ENCODE measurements at places on chromosomes 5 and 9.

GRCh38 chr5:56314529-56314928 lies 81.4 kb upstream of the ANKRD55 start:
- peak; percentile 61 for DNase-seq

DNA sequence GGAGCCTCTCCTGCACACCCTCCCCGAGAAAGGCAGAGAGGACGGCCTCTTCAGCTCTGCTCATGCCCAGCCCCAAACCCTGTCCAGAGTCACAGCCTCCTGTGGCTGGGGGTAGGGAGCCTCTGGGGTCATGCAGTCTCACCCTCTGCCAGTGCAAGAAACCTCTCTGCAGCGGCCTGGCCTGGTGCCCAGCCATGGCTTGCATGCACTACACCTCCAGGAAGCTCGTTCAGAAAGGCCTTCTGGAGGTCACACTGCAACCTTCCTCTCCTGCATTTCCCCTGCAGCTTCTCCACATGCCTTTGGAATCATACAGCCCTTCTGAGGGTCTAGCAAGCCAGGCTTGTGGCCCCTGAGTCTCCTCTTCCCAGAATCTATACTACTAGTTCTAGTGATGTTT lies 17.9 kb downstream of the CSF1R start:
- DNase-seq = no peak

DNA sequence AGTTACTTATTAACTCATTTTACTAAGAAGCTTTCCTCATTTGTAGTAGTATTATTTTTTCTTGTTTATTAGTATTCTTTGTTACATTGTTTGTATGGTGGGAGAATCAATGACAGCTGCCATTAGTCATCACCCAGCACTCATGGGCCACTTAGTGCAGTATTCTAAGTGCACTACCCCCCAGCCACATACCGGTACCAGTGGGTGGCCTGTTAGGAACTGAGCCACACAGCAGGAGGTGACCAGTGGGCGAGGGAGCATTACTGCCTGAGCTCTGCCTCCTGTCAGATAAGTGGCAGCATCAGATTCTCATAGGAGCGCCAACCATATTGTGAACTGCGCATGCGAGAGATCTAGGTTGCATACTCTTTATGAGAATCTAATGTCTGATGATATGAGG lies 24.2 kb upstream of the CAMLG start:
- DNase-seq = no peak

- DNase-seq = no peak
Measured at GRCh38 chr9:33155393-33155792, 11.7 kb downstream of the B4GALT1 start.

- DNase-seq = no peak
Measured at GRCh38 chr9:2526071-2526828, 95.3 kb upstream of the VLDLR start.

DNA sequence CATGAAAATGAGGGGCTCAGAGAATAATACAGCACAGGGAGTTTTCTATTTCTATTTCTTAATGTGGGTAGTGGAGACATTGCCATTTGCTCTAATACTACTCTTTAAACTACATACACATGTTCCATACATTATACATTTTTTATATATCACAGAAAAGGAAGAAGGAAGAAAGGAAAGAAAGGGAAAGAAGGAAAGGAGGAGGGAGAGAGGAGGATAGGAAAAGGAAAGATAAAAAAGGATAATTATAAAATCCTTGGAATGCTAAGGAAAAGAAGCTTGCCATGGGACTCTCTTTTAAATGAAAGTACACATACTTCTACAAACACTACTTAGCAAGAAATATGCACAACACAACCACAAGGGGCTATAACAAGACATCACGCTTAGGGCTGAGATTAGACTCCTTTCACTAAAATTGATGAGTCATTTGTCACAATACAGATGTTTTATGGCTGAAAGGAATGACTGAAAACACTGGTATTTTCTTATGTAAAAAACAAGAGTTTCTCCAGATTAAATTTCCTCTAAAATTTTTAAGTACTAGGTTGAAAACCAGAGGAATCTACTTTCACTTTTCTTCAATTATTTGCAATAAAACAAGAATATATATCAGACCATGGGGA lies 219.8 kb downstream of the ARL15 start:
- DNase-seq = no peak

GRCh38 chr5:162485666-162486292 lies 418.2 kb downstream of the GABRG2 start:
- no peak for DNase-seq

- DNase-seq = no peak
Measured at GRCh38 chr5:25862276-25862675, 1176.1 kb downstream of the CDH9 start.

DNA sequence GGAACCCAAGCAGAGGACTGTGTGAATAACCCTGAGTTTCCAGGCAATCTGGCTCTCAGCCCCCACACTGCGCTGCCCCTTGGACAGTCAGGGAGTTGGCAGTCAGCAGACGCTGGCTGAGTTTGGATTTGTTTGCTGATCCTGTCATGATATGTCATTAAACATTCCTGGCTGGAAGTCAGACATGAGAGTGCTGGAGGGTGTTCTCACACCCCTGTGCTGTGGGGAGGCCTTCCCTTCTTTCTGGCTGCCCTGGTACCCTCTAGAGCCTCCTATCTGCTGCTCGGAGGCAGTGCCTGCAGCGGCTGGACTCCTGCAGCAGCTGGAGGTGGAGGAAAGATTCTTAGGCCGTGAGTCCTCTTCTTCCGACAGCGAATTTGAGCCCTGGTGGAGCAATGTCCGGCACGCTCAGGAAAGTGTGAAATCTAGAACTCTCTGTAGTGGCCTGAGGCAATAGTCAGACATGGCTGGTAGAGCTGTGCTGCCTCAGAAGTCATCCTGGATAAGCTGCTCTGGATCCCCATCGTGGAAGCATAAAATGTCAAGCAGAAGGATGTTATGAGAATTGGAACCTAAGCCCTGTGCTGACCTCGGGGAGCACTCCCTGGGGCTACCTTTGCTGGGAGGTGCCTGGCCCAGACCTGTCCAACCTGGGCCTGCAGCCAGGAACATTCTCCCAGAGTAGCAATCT lies 72.0 kb downstream of the PDE8B start:
- no peak for DNase-seq

GRCh38 chr5:154968953-154969352 lies 28.1 kb downstream of the MRPL22 start:
- no peak for DNase-seq

DNA sequence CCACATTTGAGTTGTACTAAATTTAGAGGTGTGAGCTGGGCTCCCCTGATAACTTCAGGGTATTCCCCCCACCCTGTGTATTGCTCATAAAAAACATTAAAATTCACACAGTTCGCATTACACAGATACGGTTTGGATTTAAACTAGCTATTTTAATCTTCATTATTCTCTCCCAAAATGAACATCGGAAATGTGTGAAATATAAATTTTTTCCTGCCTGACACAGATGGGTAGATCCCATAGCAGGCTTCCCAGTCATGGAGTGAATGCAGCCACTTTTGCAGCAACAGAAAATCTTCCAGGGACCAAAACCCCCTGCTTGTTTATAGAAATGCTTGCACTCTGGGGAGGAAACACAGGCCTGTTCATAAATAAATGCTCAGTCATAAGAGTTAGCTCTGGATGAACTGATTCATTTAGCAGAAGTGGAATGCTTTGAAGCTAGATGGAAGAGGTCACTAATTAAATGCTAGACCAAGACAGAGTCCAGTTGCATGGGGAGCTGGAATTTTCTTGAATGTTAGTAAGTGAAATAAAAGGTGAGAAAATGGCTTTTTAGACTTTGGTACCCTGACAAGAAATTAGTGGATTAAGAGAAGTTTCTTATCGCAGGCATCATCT lies 115.6 kb downstream of the PDE8B start:
- no peak for DNase-seq

DNA sequence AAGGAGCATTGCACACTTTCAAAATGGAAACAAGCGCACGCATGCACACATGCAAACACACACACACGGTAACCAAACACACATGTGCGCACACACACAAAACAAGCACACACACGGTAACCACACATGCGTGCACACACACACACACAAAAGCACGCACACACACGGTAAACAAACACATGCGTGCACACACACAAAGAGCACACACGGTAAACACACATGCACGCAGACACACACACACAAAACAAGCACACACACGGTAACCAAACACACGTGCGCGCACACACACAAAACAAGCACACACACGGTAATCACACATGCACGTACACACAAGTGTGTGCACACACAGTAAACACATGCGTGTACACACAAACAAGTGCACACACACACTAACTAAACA lies 19.3 kb upstream of the SLC6A3 start:
- DNase-seq = no peak

DNA sequence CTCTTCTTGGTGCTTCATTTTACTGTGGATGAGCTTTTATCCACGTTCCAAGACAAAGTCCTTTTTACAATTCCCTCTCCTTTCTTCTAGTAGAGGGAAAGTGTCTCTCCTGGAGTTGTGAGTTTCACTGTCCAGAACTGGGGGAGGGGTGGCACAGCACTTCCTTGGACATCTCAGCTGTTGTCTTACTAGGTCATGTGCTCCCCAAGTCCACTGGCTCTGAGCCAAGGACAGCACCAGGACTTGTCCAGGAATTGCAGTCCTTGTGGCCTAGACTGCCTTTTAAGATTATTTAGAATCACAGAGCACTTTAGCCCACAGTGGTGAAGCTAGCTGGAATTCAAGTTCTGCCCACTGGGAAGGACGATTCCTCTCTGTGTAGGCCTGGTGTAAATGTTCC lies 700.2 kb upstream of the PTPRD start:
- no peak for DNase-seq

DNA sequence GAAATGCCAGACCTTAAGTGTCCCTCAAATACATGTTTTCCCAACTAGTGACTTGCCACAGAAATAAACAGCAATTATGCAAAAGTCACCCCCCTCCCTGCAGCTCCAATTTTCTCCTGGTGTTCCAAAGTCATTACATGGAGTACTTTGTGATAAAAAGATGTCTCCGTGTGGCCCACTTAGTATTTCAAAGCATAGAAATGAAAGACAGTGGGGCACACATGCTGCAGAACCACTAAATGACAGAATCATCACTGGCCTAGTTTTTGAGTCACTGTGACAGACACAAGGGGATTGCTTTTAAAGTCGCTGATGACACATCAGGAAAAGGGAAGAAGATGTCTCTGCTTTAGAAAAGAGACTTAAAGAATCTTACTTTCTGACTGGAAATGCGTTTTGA lies 323.4 kb downstream of the PSAT1 start:
- DNase-seq = no peak

DNA sequence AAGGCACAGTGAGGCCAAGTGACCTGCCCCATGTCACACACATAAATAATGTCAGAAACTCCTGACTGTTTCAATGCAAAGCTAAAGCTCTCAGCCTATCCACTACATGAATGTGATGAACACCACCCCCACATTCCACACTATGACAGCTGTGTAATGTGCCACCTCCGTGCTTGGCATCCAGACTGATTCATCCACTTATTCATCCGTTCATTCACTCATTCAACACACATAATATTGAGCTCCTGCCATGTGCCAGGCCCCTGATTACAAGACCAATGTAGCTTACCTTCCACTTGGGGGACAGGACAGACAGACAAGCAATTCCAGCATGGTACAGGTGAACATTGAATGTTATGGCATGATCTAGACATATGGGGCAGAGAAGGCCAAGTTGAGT lies 46.2 kb upstream of the FABP6 start:
- no peak for DNase-seq

- DNase-seq = peak; percentile 38
Measured at GRCh38 chr5:59036274-59036961, 453.5 kb downstream of the RAB3C start.

GRCh38 chr9:23769307-23769935 lies 56.6 kb downstream of the ELAVL2 start:
- DNase-seq = no peak

DNA sequence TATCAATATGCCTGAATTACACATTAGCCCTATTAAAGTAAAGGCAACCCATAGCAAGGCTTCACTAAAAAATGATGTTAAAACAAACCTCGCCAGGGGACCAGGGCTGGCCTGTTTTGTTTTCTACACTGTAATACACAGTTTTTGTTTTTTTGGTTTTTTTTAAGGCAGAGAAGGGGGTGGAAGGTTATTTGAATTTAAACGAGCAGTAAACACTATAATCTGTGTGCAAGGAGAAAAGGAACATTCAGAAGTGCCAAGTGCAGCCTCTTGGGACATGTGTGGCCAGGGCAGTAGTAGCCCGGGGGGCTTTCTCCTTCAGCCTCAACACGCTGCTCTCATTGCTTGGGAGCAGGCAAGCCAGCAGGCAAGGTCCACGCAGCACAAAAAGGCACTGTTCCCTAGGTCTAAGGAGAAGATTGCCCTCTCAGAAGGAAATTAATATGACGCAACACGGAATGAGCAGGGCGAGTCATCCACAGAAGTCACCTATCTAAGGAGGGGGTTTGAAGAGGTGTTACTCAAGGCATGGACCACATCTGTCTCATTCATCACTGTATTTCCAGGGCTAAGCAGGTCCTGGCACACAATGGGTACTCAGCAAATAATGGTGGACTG lies 16.2 kb downstream of the SIL1 start:
- no peak for DNase-seq

DNA sequence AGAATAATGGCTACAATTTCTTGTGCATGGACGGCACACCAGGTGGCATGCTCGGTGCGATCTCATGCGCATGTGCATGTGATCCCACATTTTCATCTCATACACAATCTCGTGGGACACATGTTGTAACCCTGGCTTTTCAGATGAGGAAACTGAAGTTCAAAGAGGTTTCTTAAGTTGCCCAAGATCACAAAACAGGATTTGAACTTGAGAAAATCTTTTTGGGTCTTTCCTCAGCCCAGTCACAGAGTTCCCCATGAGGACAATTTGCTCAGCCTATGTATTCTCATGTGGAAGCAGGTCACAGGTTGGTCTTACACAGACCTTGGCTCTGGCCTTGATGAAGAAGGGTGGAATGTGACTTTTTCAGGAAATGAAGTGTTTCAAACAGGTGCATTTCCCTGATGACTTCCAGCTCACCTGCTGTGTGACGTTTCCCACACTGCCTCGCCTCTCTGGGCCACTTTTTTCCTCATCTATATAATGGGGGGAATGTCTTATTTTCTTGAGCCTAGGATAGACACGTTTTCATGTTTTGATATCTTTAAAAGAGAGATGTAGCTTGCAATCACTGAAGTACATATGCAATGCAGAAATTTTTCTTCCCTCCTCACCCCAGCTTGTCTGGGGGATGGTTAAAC lies 7.1 kb upstream of the ORM1 start:
- DNase-seq = no peak

DNA sequence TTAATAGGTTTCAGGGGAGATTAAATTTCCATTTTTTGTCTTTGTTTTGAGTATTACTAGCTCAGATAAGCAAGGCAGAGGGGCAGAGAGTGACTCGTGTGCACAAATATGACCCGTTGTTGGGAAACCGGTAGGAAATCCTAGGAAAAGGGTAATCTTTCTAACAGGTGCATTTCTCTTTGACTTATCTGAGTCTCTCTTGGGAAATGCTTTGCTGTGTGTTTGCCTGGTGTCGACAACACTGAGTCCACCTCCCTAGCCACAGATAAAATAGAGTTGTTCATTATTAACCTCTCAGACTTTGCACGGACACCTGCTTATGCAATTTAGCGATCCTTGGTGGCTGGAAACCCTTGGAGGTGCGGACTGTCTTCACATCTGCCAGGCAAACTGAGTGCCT lies 164.2 kb downstream of the FGF1 start:
- DNase-seq = no peak
